CD4-positive, alpha-beta T cell treated with Interleukin-4 for 1 hour (primary cell): ENCODE measurements at places on chromosomes 16 and 17.

DNA sequence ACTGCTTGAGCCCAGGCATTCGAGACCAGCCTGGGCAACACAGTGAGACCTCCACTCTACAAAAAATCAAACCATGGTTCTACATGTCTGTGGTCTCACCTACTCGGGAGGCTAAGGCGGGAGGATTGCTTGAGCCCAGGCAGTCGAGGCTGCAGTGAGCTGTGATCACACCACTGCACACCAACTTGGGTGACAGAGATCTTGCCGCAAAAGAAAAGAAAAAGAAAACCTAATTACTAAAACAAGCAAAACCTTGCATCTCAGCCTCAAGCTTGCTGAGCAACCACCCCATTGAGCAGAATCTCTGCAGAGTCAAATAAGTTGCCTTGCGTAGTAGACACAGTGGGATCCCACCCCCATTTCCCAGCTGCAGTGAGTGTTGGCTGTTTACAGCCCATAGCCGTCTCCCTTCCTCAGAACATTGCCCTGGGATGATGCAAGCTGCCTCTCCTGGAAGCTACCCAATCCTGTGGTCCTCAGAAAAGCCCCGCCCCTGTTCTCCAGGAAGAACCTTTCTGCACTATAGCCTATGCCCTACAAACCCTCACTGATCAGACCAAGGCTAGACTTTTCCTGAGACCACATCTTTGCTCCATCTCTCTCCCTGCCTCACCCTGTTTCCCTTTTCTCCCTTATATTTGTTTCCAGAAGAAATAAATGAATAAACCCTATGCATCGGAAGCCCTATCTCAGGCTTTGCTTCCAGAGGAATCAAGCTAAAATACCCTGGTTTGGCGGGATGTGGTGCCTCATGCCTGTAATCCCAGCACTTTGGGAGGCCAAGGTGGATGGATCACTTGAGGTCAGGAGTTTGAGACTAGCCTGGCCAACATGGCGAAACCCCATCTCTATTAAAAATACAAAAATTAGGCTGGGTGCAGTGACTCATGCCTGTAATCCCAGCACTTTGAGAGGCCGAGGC lies 16.7 kb upstream of the ERN2 start:
- DNase-seq, result no peak

DNA sequence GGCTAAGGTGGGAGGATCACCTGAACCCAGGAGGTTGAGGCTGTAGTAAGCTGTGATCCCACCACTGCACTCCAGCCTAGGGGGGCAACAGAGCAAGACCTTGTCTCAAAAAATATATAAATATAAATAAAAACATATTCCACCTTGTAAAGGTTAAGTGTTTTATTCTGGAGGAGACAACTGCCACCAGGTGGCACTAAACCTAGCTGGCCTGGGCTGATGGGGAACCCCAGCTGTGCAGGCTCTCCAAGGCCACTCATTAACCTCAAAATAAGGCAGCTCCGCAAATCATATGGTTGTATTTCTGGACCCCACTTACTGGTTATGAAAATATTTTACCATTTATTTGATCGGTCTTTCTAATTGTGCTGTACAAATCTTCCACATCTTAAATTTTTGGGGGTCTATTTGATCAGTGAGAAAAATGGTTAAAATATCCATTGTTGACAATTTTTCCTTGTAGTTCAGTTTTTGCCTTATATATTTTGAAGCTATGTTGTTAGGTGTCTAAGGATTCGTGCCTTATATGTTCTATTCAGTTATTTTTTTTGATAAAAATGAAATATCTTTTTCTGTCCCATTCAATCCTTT lies 8.5 kb upstream of the ICAM2 start:
- DNase-seq, result peak; percentile 81

- no peak for DNase-seq
Observed at GRCh38 chr16:5205361-5206040, 107.9 kb upstream of the EEF2KMT start.

DNA sequence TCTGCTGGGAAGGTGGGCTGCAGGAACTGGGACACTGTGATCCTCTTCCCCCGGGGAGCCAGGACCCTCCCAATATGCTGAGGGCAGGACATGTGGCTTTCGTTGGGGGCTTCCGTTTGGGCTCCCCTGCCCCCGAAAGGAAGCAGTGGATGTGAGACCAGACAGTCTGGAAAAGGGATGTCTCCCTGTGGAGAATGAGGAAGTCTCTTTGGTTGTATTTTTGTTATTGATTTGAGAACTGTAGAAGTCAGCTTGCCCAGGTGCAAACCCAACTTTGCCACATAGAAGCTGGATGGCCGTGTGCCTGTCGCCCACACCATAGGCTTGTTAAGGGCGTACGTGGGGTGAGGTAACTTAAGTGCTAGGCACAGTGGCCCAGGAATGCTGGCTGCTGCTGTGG lies 18.8 kb downstream of the LLGL2 start:
- no peak for DNase-seq

DNA sequence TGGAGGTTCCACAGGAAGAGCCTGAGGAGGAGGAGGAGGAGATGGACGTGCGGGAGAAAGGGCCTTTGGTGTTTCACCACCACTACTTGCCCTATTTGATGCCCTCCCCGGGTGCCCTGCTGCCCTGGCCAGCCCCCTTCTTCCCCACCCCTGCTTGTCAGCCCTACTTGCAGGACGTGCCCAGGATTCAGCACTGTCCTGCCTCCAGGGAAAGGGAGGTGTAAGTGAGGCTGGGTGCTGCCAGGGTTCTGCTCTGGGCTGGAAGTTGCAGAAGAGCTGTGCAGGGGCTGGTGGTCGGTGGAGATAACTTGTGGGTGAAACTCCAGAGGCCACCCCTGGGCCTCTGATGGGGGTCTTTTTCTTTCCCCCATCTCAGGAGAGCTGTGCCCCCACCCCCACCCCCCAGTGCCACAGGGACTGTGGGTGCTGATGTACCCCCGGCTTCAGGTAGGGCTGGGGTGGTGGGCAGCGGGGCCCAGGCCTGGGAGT lies 3.0 kb downstream of the PRR29 start:
- DNase-seq, result no peak

DNA sequence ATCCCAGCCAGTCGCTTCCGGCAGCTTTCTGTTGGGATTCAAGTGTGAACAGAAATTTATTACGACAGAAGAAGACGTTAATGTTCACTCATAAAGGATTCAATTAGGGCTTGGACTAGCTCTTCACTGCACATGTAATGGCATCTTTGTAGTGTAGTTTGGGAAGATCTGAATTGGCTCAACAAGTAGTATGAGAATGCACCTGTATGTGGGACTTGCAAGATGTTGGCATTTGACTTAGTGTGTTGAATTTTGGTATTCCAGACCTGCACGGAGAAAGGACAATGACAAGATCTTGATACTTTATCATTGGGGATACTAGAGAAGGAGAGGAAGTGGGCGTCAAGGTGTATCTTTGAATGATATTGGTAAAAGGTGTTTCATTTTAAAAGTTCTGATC lies 1.2 kb downstream of the PSMD11 start:
- DNase-seq, result no peak

DNA sequence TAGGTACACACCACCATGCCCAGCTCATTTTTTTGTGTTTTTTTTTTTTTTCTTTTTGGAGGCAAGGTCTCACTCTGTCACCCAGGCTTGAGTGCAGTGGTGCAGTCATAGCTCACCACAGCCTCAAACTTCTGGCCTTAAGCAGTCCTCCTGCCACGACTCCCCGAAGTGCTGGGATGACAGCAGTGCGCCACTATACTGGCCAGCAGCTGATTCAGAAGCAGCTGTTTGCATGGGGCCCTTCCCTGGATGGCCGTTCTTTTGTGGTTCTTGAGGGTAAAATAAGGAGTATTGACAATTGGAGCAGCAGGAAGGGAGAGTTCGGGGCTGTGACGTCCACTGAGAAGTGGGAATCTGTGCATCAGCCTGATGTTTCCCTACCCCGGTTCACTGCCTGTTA lies 41.6 kb downstream of the KIAA0513 start:
- DNase-seq, result no peak

- no peak for DNase-seq
Observed at GRCh38 chr17:64608571-64608981, 53.5 kb downstream of the SMURF2 start.

DNA sequence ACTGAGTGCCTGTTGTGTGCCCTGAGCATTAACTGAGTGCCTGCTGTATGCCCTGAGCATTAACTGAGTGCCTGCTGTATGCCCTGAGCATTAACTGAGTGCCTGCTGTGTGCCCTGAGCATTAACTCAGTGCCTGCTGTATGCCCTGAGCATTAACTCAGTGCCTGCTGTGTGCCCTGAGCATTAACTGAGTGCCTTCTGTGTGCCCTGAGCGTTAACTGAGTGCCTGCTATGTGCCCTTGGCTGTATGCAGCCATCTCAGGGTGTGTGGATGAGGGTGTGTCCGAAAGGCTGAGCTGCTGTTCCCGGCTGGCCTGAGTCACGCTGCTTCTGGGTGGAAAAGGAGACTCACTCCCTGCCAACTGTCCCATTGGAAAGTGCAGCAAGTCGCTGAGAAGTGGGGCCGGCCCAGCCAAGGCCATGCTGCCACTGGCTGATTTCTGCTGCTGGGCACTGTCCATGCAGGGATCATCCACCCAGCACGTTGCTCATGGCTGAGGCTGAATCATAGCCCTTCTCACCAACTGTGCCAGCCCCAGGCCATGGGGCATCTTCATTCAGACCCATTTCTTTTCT lies 113.8 kb downstream of the OR1D5 start:
- DNase-seq, result no peak

- DNase-seq, result no peak
Observed at GRCh38 chr17:67290711-67291291, 45.8 kb upstream of the HELZ start.

DNA sequence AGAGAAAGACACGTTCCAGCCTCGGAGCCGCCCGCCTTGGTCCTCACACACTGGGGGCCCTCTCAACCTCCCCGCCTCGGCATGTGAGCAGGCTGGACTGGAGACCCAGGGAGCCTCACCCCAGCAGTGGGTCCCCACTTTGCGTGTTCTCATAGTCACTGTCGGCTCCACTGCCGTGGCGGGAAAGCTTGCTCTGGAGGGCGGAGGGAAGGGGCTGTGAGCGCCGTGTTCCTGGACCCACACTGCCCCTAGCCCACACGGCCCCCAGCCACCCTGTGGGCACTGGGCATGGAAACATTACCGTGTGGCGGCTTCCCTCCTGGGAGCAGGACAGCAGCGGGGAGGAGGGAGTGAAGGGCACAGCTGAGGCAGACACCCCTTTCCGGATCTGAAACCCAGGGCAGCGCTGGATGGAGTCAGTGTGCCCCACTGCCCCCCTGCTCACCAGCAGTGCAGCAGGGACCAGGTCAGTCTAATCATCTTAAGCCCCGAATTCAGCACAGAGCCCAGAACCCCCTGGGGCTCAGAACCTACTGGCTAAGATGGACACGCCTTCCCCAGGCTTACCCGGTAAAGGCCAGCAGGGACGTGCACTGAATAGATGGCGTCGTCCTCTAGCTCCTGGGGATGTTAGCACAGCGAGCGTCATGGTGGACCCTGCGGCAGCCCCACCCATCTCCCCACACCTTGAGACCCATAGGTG lies 7.2 kb downstream of the TP53I13 start:
- no peak for DNase-seq

GRCh38 chr17:12800855-12801365 lies 11.6 kb downstream of the ARHGAP44 start:
- DNase-seq, result no peak

GRCh38 chr16:24409045-24409444 lies 130.3 kb upstream of the RBBP6 start:
- DNase-seq, result no peak

- no peak for DNase-seq
Observed at GRCh38 chr17:6894206-6894528, 62.6 kb upstream of the TEKT1 start.

- DNase-seq, result no peak
Observed at GRCh38 chr16:65889533-65889966, 476.9 kb upstream of the CDH5 start.

DNA sequence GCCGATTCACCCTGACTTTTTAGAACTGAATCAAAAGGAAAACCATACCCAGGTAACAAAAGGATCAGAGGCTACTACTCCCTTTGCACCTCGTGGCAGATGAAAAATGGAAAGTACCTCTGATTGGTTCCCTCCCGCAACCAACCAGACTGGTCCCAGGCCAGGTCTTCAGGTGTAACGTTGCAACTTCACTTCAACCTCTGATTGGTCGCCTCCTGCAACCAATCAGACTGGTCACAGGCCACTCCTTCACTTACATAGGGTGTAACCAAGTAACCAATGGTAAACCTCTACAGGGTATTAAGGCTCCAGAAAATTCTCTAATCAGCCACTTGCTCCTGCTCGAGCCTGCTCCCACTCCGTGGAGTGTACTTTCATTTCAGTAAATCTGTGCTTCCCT lies 89.4 kb downstream of the ADCY9 start:
- DNase-seq, result no peak

DNA sequence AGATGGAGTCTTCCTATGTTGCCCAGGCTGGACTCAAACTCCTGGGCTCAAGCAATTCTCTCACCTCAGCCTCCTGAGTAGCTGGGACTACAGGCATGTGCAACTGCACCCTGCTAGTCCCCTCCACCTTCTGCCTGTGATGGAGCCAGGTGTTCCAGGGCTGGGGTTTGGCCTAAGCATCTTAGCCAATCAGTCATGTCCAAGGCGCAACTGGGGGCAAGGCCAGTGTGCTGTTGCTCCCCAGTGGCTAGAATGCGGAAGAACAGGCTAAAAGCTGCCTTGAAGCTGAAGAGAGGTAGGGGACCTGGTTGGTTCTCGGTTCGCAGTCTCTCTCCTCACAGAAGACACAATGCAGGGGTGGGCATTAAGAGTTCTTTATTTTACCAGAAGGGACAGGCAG lies 18.6 kb downstream of the FLOT2 start:
- DNase-seq, result no peak

DNA sequence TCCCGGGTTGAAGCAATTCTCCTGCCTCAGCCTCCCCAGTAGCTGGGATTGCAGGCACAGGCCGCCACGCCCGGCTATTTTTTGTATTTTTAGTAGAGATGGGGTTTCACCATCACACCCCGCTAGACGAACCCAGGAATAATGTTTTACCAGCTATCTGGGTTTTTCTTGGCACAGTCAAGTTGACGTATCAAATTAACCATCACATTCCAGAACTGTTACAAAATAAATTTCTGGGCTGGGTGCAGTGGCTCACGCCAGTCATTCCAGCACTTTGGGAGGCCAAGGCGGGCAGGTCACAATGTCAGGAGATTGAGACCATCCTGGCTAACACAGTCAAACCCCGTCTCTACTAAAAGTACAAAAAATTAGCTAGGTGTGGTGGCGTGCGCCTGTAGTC lies 501.2 kb downstream of the SHISA9 start:
- DNase-seq, result no peak

GRCh38 chr16:14029658-14030057 lies 41.5 kb upstream of the MRTFB start:
- DNase-seq, result no peak
